ENCODE measurements at places on chromosomes 6 and 20. TPM values are rescaled to one million over a fixed set of nuclear protein-coding genes. Genes with fewer than 3 reads are reported as not detected.

GRCh38 chr6:164640956-164641355 is 668.4 kb downstream of the C6orf118 start:
- ATAC-seq, result no peak

- ATAC-seq, result peak; percentile 12
Observed at GRCh38 chr20:51318058-51318949, 224.2 kb downstream of the NFATC2 start.

Gene TFAP2A
- 59.6 TPM for total RNA-seq

GRCh38 chr6:112252571-112253497 is 1.5 kb downstream of the LAMA4 start:
- no peak for ATAC-seq

DNA sequence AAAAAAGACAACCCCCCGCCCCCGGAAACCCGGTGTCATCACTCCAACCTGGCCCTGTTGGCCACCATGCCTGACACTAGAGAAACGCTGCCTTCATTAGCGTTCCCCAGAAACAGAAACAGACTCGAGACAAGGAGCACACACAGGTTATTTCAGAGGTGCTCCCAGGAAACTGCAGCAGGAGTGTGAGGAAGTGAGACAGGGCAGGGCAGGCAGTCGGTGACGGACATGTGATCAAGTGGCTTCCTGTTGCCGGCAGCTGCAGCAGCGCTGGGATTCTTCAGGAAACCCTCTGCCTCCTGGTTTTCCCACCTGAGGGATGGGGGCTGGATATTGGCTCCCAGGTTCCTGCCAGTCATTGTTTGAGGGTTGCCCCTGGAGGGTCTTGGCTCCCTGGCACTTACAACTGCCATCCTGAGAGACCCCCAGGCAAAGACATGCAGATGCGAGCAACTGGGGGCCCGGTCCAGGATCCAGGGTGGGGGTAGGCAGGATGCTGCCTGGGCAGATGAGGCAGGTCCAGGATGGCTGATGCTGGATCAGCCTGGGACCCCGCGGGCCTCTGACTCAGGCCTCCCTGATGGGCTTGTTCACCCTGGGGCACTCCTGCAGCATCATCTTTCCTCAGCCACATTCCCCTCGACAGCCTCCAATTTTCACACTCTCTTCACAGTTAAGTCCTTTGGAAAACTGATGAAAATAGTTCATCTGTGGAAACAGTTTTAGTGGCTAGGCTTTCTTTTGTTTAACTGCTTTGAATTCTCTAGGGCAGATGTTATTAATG is 150.7 kb upstream of the SYNDIG1 start:
- ATAC-seq, result no peak

DNA sequence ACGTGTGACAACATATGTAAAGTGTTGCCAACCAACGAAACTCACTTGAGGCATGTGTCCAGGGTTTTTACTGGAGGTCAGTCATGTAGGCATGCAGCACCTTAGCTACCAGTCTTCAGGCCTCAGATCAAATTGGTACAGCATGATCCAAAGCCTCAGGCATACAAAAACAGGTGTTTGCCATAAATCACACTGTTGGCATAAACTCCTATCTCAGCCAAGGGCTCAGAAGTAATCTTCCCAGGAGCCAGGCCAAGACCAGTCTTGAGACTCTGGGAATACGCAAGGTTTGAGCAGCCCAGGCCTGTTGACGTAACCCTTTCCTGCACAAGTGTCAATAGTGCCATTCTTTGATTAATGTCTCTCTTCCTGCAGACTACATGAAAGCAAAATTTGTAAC is 163.5 kb downstream of the PRL start:
- peak; percentile 83 for ATAC-seq

GRCh38 chr20:59825563-59825920 is 107.9 kb downstream of the SYCP2 start:
- ATAC-seq, result no peak

All from esophagus mucosa (tissue), 1 donor.